NCI-H82 (cell line): ENCODE measurements at places on chromosomes 11 and 22.

- peak; percentile 90 for DNase-seq
Measured at GRCh38 chr11:82521427-82521826, 212.2 kb downstream of the FAM181B start.

DNA sequence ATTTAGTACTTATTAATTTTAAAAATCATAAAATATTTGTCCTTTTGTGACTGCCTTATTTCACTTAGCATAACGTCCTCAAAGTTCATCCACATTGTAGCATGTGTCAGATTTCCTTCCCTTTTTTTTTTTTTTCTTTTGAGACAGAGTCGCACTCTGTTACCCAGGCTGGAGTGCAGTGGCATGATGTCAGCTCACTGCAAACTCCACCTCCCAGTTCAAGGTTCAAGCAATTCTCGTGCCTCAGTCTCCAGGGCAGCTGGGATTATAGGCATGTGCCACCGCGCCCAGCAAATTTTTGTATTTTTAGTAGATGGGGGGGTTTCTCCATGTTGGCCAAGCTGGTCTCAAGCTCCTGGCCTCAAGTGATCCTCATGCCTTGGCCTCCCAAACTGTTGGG lies 10.6 kb downstream of the RAB6A start:
- DNase-seq: no peak

DNA sequence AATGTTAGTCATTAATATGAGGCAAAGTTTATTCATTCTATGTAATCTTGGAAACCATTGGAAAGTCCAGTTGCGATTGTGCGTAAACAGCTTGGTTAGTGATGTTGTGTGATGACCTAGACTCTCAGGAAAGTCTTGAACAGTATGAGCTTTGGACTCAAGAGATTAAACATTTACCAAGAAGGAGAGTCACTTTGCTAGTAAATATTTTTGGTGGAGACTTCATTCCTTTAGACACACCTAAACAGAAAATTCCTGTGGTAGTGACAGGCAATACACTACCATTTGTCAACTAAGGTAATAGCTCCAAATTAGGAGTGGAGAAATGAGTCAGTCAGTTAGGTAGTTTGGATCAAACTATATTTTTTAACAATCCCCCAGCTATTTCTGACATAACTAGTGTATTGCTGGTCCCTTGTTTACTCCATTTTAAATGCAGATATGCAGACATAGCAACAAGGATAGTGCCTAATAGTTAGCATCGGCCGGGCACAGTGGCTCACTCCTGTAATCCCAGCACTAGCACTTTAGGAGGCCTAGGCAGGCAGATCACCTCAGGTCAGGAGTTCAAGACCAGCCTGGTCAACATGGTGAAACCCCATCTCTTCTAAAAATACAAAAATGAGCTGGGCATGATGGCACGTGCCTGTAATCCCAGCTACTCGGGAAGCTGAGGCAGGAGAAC lies 89.3 kb downstream of the ARHGAP42 start:
- DNase-seq: no peak

DNA sequence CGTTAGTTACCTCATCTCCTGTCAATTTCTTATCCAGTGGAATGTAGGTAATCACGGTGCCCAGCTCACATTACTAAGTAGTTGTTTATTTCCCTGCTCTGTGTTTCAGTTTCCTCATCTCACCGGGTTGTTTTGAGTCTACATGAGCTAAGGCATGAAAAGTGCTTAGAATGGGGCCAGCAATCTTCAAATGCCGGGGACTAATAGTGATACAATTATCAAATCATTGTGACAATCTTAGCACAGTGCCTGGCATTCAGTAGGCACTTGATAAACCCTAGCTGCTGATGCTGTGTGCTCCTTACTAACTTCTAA lies 53.3 kb upstream of the CD5 start:
- no peak for DNase-seq

DNA sequence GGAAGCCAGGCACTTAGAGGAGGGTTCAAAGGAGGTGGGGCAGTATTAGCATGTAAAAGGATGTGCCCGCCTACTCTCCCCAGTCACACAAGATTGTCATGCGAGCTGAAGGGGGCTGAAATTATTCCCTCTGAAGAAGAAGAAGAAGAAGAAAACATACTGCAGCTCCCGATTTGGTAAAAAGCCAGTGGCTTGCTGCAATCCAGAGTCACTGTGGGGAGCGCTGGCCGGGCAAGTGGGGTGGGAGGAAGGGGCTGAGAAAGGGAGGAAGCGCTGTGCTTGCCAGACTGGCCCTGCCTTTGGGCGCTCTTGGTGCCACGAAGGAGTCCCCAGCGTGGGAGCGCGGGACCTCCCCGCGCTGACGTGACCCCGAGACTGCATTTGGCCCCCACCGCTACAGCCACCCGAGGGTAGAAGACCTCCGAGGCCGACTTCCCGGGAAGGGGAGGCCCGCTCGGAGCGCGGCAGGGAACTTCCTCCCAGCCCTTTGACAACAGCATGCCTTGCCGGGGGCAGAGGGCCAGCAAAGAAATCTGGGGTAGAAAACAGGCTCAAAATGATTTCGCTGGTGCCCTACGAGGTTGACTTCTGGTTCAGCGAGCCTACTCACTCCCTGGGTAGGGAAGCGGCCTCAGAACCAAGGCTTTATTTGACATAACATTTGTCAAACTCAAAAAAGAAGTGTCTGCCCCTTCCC lies 906.3 kb downstream of the DLG2 start:
- peak; percentile 54 for DNase-seq
